ENCODE measurements at places on chromosomes 3 and 15.

DNA sequence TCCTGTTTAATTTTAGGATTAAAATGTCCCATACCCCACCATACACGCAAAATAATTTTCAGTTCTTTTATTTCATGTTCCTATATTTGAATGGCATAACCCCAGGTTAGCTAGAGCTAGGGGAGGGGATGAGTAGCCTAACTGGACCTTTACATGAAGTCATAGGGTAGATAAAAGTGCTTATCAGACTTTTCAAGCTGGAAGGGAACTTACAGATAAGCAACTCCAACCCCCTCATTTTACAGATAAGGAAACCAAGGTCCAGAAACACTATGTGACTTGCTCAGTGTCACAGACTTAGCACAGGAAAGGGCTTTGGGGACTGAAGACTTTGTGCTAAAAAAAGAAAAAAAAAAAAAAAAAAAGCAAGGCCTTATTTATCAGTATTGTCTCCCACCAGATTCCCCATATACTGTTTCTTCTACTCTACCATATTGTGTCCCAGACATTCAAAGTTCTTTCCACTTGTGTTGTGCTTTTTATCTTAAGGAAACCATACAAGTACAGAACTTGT, 10.6 kb upstream of the TNIK start:
- DNase-seq = peak; percentile 50

- DNase-seq = no peak
Observed at GRCh38 chr3:106485217-106485616, 616.4 kb upstream of the CBLB start.

GRCh38 chr3:112508860-112509259, 9.6 kb upstream of the BTLA start:
- DNase-seq = no peak

DNA sequence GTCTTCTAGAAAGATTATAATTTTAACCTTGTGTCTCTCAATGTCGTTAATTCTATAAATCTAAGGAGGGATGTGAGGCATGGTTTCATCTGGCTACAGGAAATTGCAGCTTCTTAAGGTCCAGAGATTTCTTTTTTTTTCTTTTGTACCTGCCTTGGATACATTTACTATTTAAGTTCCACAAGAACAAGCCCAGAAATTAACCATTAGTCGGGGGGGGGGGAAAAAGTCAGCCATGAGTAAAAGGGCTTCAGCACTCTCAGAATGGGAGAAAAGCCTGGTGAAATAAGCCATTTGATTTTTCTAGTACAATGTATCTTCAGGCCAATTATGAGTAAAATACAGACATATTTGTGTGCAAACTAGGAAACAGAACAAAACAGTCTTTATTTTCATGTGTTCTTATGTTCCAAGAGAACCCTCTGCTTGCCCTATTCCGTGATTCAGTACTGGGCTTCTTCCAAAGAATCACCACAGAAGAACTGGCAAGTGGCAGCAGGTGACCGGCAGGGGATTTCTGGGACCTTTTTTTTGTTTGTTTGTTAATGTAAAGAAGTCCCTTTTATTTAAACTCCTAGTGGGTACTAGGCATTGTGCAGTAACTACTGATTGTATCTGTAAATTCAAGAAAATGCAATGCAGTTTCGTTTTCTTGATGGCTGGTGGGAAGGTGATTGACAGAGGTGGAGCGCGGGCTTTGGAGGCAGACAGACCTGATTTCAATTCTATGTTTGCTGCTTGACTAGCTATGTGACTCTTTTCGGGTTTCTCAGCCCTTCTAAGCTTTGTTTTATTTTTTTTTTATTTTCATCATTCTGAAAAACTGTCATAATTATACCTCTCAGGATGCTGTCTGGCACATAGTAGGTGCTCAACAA, 82.5 kb downstream of the PEX5L start:
- no peak for DNase-seq

DNA sequence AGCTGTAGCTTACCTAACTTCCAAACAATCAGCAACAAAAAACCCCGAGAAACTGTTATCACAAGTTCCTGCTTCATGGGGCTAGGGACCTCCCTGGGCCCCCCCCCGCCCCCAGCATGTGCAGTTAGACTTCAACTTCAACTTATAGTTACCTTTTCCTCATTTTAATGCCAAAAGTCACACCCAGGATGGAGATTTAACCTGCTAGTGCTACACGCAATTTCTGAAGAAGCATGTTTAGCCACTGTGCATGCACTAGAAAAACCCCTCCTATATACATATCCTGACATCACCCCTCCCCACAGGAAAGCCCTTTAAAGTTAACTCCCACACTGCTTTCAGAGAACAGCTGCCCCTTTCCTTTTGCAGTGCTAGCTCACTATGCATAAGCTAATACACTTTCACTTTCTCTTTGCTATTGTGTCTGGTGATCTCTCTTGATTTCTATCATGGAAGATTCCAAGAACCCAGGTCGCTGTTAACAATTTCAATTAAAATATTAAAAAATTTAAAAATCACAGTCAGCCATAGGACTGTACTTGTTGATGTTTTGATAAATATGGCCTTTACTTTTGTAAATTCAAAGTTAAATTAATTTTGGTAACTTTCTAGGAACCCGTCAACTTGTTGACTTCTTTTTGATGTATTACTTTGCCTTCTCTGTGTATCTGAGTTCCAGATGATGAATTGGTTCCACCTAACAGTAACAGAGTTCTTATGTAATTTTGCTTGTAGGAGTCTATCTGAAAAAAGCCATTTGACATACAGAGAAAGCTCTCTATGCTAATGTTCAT, 75.2 kb upstream of the ACAD9 start:
- DNase-seq = peak; percentile 87

DNA sequence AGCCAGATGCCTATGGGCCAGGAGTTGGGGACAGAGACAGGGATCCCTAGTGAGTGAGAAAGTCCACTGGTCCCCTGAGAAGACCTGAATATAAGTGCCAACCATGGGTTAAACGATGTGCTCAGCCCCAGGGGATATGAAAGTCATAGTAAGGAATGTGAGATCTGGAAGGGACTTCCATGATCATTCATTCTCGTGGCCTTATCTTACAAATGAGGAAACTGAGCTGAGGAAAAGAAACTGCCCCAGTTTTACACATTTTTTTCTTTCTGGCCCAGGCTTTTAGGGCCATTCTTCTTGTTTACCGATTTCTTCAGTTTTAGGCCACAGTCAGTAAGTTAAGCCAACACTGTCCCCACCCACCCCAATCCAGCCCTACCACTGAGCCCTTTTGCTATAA, 11.1 kb downstream of the CD80 start:
- DNase-seq = no peak

GRCh38 chr3:14119651-14120050, 5.0 kb downstream of the CHCHD4 start:
- DNase-seq = no peak

All from KBM-7 (cell line).